Hematopoietic multipotent progenitor cell treated with erythropoietin and hydrocortisone succinate and interleukin-3 and kit ligand, for 15 days (in vitro differentiated cells): ENCODE measurements at places on chromosomes 13 and 19.

DNA sequence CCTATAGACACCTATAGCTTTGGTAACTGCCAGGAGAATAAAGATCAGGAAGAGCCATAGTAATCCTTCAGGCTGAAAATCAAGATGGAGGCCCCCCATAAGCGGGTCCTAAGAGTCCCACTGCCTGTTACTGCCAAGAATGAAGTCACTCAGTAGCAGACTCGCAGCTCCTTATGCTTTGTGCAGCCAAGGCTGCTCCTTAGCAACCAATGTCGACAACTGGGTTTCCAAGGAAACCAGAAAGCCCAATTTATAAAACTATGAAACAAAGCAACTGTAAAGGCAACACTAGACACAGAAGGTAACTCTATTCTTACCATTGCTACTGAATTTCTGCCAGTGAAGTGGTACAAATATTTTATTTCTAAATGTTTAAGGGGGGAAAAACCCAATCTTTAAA is 56.5 kb downstream of the DCLK1 start:
- DNase-seq, result no peak

GRCh38 chr13:95032121-95032520 is 269.1 kb downstream of the ABCC4 start:
- DNase-seq, result no peak

GRCh38 chr13:20000062-20000552 is 41.6 kb downstream of the ZMYM2 start:
- DNase-seq, result no peak

GRCh38 chr13:111872475-111873150 is 194.3 kb upstream of the SOX1 start:
- DNase-seq, result no peak

- DNase-seq, result no peak
These were observed 102.0 kb downstream of the ATP11A start for GRCh38 chr13:112791663-112792440.

GRCh38 chr13:85241060-85241459 is 558.2 kb downstream of the SLITRK6 start:
- no peak for DNase-seq

DNA sequence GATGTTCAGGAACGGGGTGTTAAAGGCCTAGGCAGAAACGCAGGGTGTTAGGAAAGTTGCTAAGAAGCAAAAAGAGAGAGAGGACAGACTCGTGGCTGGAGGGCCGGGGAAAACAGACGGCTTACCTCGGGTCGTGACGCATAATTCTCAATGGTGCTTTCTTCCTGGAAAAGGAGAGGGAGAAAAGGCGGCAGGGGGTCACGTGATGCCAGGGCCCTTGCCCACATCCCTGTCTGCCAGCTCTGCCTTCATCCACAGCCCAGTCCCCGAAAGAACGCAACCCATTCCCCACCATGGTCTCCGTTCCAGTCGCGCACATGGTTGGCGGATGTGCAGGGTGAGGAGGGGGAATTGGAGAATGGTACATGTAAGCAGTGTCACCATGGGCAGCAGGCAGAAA is 1.6 kb downstream of the KRTDAP start:
- no peak for DNase-seq

DNA sequence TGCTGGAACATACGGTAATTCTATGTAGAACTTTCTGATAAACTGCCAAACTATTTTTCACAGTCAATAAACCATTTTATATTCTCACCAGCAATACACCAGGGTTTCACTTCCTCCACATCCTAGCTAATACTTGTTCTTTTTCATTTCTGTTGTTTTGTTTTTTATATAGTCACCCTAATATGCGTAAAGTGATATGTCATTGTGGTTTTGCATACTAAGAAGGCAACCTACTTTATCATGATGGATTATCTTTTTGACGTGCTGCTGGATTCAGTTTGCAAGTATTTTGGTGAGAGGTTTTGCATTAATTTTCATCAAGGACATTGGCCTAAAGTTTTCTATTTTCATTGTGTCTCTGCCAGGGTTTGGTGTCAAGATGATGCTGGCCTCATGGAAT is 1384.1 kb downstream of the UQCRFS1 start:
- no peak for DNase-seq

GRCh38 chr13:113041896-113042295 is 63.7 kb upstream of the F7 start:
- no peak for DNase-seq

- no peak for DNase-seq
These were observed 161.6 kb downstream of the FLT1 start for GRCh38 chr13:28333204-28333881.

GRCh38 chr19:15210323-15210781 is 9.6 kb upstream of the NOTCH3 start:
- peak; percentile 8 for DNase-seq

DNA sequence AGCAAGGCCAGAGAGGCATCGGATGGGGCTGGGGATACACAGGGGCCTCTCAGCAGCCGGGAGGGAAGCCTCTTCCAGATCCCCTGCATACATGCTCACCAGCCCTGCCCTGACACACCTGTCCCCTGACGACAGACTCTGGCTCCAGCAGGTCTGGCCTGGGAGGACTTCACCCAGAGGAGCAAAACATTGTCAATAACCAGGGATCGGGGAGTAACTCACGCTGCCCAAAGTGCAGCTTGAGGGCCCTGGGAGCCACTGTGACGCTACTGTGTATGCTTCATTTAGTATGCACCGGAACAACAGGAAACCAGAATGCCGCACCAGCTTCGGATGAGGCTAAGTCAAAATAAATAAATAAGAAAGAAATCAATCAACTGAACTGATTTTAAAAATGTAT is 12.4 kb upstream of the CD22 start:
- DNase-seq, result no peak

- no peak for DNase-seq
These were observed 29.5 kb downstream of the ZNF490 start for GRCh38 chr19:12581100-12581499.

- no peak for DNase-seq
These were observed 5.2 kb downstream of the LRRC4B start for GRCh38 chr19:50562996-50563395.

DNA sequence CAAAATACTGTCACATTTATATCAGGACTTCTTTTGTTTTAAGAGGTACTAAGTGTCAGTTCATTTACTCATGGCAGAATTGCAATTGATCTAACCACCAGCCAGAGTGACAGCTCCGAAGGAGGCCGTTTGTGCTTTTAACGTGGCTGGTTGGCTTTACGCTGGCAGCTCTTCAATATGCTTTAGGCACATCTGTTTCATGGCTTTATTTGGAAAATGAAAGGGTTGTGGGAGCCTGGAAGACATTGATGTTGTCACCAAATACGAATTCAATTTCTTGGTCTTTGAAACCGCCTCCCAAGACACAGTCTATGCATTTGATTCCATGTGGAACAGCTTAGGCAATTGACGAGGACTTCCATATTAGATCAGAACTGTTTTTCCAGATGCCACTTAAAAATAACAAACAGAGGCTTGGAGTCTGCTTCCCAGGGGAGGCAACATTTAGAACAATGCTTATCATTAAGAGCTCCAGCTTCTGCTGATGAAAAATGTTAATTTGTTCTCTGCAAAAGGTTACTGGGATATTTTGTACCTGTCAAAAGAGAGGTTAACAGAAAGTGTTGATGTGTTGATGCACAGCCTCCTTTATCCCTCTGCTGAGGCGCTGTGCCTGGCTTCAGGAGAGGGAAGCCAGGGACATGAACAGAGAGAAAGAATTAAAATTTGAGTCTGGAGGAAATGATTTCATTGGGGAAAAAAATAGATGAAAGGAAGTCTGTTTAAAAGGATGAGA is 64.0 kb upstream of the TNFRSF19 start:
- DNase-seq, result no peak

DNA sequence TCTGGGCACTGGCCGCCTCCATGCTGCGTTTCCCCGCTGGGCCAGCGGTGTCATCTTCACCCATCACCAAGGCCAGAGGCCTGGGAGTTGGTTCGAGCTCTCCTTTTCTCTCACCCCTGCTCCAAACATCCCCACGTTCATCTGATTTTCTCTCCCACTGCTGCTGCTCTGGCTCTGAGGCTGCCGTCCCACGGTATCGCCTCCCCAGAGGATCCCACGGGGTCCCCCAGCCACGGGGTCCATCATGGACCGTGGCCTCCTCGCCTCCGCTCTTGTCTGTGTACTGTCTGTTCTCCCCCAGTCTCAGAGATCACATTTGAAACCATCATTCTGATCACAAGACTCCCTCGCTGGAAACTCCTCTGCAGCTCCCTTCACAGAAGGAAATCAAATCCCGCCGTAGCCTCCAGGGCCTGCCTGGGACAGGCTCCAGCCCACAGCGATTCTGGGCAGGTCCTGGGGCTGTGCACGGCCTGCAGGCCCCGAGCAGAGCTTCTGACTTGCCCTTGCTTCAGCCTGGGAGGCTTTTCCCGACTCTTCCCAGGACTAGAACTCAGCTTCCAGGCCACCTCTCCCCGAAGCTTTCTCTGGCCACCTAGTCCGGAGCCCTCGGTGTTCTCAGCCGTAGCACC is 64.2 kb downstream of the SOX1 start:
- DNase-seq, result no peak

GRCh38 chr19:789701-790060 is 7.6 kb upstream of the PTBP1 start:
- DNase-seq, result no peak

- peak; percentile 37 for DNase-seq
These were observed 49.0 kb upstream of the ZNF780A start for GRCh38 chr19:40139533-40140287.

- no peak for DNase-seq
These were observed 9.4 kb downstream of the FOSB start for GRCh38 chr19:45477186-45477585.

DNA sequence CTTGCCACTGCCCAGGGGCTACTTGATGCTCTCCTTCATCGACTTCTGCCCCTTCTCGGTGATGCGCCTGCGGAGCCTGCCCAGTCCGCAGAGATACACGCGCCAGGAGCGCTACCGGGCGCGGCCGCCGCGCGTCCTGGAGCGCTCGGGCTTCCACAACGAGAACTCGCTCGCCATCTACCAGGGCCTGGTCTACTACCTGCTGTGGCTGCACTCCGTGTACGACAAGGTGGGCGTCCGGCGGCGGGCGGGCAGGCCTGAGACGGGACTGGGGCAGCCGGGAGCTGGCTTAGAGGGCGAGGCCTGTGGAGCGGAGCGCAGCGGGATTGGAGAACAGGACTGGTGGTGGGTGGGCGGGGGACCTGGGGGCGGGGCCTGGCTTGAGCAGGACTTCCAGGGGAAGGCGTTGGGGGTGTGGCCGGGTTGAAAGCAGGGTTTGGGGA is 12.7 kb upstream of the PSMD8 start:
- DNase-seq, result peak; percentile 15

DNA sequence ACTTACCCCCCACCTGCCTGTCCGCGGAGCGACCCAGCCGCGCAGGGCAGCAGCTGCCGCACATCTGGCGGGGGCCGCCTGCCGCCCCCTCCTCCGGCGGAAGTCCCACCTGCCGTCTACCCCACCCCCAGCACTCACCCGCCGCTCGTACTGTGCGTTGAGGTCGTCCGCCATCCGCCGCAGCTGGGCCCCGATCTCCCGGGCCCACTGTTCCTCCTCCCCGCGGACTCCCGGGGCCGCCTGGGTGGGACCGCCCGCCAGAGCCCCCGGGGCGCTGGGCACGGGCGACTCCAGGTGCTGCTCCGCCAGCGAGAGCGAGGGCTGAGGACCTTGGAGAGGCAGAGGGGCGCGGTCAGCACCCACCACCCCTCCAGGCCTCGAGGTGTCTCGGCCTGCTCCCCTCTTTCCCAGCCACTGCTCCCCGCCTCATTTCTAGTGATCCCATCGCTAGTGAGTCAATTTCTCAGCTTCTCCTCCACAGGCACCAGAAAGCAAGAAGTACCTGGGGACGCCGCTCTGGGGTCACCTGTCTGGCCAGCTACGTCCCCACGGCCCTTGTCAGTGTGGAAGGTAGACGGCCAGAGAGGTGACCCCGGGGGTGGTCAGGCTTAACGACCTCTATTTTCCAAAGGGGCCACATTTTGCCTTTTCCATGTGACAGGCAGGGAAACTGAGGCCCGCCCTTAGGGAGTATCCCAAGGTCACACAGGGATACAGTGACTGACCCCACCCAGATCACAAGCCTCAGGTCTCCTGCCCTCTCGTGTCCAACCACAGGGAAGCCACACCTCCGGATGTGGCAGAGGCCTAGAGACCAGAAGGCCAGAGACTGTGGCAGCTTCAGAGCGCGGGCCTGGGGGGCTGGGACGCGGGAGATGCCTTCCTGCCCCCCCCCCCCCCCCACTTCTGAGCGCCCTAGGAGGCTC is 4.3 kb downstream of the BBC3 start:
- peak; percentile 79 for DNase-seq

DNA sequence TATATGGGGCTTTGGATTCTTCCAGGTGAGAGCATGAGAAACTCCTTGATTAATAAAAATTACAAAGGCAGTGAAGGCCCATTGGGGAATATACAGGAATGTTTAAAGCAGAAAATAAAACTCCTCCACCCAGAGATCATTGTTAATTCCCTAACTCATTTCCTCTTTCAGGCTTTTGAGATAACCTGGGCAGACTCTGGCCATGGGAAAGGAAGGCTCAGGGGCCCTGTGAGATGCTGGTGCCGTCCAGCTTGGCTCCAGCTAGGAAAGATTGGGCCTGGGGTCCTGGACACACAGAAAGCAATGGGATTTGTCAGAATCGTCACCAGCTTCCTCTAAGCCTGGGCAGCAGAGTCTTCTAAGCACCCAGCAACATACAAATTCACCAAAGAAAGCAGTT is 36.8 kb upstream of the SPATA13 start:
- no peak for DNase-seq

GRCh38 chr13:27654059-27654458 is 32.4 kb downstream of the POLR1D start:
- DNase-seq, result no peak

- no peak for DNase-seq
These were observed 6.0 kb downstream of the PLAUR start for GRCh38 chr19:43664018-43664417.

GRCh38 chr13:33158816-33159215 is 126.7 kb downstream of the STARD13 start:
- no peak for DNase-seq

GRCh38 chr19:41691268-41691970 is 3.3 kb upstream of the CEACAM7 start:
- peak; percentile 23 for DNase-seq

DNA sequence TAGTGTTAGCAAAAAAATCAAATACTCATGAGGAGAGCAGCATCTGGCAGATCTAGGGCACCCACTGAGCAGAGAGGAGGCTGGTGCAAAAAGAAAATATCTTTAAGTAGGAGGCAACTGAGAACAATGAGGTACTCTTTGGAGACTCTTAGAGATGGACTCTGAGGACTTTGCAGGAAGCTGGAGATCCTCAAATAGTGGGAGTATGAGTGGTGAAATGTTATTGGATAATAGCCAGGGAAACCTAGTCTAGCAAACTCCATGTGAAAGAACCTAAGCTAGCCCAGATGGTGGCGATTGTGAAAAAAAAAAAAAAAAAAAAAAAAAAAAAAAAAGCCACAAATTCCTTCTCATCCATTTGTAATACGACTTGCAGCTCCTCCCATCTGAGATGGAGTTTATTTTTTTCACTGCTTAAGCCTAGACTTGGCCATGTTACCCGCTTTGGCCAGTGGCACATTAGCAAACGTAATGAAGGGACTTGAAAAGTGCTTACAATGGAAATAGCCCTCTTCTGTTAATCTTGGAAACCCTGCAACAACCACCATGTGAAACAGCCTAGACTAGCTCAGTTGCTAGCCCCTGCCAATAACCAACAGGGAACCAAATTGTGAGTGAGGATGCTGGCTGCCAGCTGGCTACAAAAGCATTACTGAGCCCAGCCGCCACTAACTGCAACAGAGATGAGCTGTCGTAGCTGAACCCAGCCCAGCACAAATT is 476.2 kb downstream of the KLF12 start:
- no peak for DNase-seq

GRCh38 chr13:38542601-38543000 is 144.3 kb upstream of the FREM2 start:
- no peak for DNase-seq
